Hypothalamus (tissue), 51 donors: ENCODE measurements at places on chromosomes 6 and 20.

- DNase-seq, result no peak
Observed at GRCh38 chr20:62048346-62048761, 17.3 kb downstream of the TAF4 start.

DNA sequence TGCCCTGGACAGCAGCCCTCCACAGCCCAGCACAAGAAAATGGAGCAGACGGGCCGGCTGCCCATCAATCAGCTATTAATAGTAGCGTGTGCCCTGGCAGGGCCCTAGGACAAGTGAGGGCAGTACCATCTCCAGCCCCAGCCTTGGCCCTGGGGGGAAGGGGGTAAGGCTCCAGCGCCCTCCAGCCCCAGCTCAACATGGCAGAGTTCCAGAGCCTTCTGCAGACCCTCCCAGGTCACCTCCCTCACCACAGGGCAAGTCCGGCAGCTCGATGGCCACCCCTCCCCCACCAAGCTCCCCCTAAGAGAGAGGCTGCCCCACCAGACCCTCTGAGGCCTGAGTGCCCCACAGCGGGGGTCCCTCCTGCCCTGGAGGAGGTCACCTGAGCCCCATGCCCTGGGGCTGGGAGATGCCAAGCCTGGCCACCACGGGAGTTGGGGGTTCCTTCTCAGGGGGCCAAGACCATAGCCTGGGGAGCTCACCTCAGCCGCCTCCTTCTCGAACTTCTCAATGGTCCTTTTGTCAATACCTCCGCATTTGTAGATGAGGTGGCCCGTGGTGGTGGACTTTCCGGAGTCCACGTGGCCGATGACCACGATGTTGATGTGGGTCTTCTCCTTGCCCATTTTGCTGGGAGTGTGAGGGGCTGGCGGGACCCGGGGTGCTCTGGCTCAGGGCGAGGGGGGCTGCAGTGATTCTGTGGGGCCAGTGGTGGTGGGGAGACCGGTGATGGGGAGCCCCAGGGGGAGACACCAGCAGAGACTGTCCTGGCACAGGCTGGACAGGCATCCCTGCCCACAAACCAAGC lies 1.5 kb downstream of the EEF1A2 start:
- no peak for DNase-seq

- no peak for DNase-seq
Observed at GRCh38 chr20:41177636-41178035, 40.3 kb downstream of the PLCG1 start.

DNA sequence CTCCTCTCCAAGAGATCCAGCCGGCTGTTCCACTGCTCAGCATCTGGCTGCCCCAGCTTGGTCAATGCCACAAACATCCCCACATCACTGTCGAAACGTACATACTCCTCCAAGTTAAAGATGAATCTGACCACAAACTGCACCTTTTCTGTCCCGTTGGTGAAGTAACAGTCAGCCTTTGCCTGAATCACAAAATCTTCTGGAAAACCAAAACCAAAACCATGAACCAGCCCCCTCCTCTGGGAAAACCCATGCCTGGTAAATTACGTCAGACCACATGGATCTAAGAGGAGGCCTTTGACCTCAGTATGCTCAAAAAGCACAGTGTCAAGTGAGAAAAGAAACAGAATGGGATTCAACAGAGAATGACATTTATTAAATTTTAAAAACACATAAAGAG lies 1.7 kb downstream of the HLA-DOB start:
- no peak for DNase-seq

- DNase-seq, result no peak
Observed at GRCh38 chr20:59807909-59808728, 125.3 kb downstream of the SYCP2 start.
